ENCODE measurements at places on chromosomes 3 and 15. TPM values are rescaled to one million over a fixed set of nuclear protein-coding genes. Genes with fewer than 3 reads are reported as not detected.

The SPINK8 gene
- total RNA-seq, result not detected

DNA sequence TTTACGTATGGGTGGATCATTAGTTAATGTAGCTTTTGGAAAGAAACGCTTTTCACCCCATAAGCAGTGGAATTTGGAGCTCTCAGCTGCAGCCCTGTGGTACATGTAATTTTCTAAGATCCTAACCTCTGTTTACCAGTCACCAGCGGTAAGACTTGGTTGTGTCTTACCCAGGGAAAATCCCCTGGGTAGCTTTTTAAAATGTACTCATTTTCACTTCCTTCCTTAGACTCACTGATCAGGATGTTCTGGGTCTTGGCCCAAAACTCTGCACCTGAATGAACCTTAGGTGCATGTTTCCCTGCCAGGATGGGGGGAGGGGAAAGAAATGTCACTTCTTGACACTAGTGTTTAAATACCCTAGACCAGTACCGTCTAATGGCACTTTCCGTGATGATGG is 605.2 kb downstream of the MAGI1 start:
- H3K4me1 ChIP-seq, result no peaks in the 10 kb centered on the region
- no peak overlapping the region for H3K27ac ChIP-seq
- H3K27me3 ChIP-seq, result no peaks in the 10 kb centered on the region
- peaks cover 54% of the 10 kb centered on the region for H3K36me3 ChIP-seq
- DNase-seq, result no peak

- DNase-seq, result no peak
- no peaks in the 10 kb centered on the region for H3K27me3 ChIP-seq
- H3K27ac ChIP-seq, result no peak overlapping the region
- H3K4me1 ChIP-seq, result no peaks in the 10 kb centered on the region
Observed at GRCh38 chr3:55718521-55718921, 231.4 kb upstream of the WNT5A start.

- H3K4me1 ChIP-seq, result peaks cover 23% of the 10 kb centered on the region
- no peak overlapping the region for H3K4me3 ChIP-seq
- H3K27ac ChIP-seq, result peak overlapping the region; percentile 40
- peaks cover 6% of the 10 kb centered on the region for H3K36me3 ChIP-seq
- no peaks in the 10 kb centered on the region for H3K27me3 ChIP-seq
- DNase-seq, result no peak
Observed at GRCh38 chr3:52090131-52090932, 34.0 kb upstream of the DUSP7 start.

DNA sequence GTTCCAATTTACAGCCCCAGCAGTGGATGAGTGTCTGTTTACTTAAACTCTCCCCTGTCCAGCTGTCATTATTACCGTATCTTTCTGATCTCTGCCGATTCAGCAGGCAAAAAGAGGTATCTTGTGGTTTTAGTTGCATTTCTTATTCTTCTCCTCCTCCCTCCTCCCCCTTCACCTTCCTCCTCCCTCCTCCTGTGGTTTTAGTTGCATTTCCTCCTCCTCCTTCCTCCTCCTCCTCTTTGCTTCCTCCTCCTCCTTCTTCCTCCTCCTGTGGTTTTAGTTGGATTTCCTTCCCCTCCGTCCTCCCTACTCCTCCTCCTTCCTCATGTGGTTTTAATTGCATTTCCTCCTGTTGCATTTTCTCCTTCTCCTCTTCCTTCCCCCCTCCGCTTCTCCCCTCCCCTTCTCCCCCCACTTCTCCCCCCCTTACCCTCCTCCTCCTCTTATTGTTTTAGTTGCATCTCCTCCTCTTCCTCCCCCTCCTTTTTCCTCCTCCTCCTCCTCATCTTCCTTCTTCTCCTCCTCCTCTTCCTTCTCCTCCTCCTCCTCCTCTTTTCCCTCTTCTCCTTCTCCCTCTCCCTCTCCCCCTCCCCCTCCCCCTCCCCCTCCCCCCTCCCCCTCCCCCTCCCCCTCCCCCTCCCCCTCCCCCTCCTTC is 25.3 kb upstream of the VPS33B start:
- H3K27me3 ChIP-seq, result peaks cover 6% of the 10 kb centered on the region
- no peaks in the 10 kb centered on the region for H3K4me1 ChIP-seq
- no peak overlapping the region for H3K4me3 ChIP-seq
- DNase-seq, result no peak

GRCh38 chr15:75650908-75651809 is 3.4 kb downstream of the SNX33 start:
- peak; percentile 59 for DNase-seq
- peaks cover 5% of the 10 kb centered on the region for H3K27me3 ChIP-seq
- no peak overlapping the region for H3K27ac ChIP-seq
- H3K36me3 ChIP-seq, result peaks cover 18% of the 10 kb centered on the region
- H3K4me1 ChIP-seq, result peaks cover 12% of the 10 kb centered on the region

DNA sequence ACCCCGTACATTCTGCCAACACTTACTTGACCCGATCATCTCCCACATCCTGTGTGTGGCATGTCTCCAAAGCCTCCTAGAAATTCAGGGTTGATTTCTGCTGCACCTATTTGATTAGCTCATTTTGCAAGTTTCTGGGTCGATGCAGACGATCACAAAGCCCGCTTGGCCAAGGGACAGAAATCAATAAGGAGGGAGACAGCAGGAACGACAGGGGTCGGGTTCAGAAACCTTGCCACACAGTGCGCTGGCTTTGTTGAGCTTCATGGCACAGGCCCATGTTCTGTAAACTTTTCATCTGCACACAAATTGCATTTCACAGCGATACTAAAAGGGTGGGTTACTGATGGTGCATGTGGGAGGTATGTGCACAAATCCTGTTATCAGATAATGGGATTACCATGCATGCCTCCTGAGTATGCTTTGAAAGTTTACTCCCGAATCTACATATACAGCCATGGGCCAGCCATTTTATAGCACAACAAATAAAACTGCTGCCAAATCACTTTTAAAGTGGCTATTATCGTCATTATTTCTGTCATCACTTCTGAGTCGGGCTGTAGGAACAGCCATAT is 95.9 kb upstream of the ATP11B start:
- H3K4me1 ChIP-seq, result no peaks in the 10 kb centered on the region
- H3K4me3 ChIP-seq, result no peak overlapping the region
- H3K27ac ChIP-seq, result no peak overlapping the region
- no peak for DNase-seq

- H3K4me3 ChIP-seq, result peak overlapping the region; percentile 35
- H3K4me1 ChIP-seq, result no peaks in the 10 kb centered on the region
- no peak overlapping the region for H3K27ac ChIP-seq
- H3K27me3 ChIP-seq, result no peaks in the 10 kb centered on the region
- no peak for DNase-seq
- no peaks in the 10 kb centered on the region for H3K36me3 ChIP-seq
Observed at GRCh38 chr3:161744366-161744765, 247.8 kb downstream of the OTOL1 start.

GRCh38 chr3:69511361-69511760 is 125.5 kb upstream of the FRMD4B start:
- H3K4me3 ChIP-seq, result no peak overlapping the region
- no peak overlapping the region for H3K27ac ChIP-seq
- H3K27me3 ChIP-seq, result peaks cover 93% of the 10 kb centered on the region
- H3K36me3 ChIP-seq, result no peaks in the 10 kb centered on the region
- H3K4me1 ChIP-seq, result no peaks in the 10 kb centered on the region
- no peak for DNase-seq

DNA sequence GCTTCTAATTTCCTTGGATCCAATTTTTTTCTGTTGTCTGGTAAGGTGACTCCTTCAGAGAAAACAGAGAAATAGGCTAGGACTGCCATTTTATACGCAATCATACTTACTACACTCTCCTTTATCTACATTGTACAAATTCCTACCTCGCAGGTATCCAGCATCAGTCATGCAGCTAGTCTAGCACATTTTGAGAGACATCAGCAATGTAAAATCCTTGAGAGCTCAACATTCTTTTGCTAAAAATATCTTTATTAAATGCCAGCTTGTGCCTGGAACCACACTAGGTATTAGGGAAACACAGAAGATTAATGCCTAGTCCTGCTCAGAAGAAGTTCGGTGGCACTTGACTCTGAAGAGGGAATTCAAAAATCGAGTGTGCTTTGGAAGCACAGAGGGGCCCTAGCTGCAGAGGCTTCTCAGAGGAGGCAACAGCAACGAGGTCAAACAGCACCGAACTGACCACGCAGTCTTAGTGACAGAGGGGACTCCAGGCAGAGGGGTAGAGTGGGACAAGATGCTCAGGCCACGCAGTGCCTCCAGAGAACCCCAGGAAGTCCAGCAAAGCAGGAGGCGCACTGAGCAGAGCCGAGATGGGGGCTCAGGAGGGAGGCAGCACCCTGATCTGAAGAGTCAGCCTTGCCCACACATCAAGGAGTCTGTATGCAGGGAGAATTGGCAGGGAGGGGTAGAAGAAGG is 3.5 kb downstream of the FAM174B start:
- H3K36me3 ChIP-seq, result peaks cover 29% of the 10 kb centered on the region
- DNase-seq, result peak; percentile 54
- no peak overlapping the region for H3K27ac ChIP-seq
- H3K27me3 ChIP-seq, result no peaks in the 10 kb centered on the region
- peak overlapping the region; percentile 79 for H3K4me3 ChIP-seq

GRCh38 chr3:78666470-78666800 is 1101.4 kb downstream of the ROBO1 start:
- peaks cover 3% of the 10 kb centered on the region for H3K36me3 ChIP-seq
- no peaks in the 10 kb centered on the region for H3K27me3 ChIP-seq
- no peak overlapping the region for H3K4me3 ChIP-seq
- H3K4me1 ChIP-seq, result no peaks in the 10 kb centered on the region
- no peak for DNase-seq

DNA sequence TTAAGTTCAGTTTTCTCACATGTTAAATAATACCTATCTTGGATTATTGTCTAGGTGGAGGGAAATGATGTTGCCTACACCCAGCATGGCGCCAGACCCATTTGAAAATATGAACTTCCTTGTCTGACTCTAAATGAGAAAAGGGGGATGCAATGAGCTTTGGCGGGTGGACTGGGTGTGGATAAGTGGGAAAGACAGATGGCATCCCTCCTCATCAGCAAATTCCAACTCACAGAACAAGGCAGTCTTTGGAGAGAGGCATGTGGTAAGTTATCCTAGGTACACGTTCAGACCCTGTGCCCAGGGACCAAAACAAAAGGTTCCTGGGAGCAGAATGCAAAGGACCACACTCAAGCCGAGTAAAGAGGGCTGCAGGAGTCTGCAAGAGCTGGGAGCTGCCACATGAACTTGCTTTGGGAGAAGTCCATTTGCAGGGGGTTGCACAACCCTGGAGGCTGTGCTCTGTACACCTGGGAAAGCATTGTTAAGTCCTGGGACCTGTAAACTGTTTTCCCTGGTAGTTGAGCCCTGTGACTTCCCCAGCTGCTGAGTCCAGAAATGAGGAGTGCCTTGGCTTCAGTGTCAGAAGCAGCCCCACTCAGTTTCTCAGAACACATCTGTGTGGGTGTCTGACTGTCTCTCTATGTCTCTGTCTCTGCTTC is 102.3 kb upstream of the TPM1 start:
- H3K4me1 ChIP-seq, result no peaks in the 10 kb centered on the region
- no peak overlapping the region for H3K4me3 ChIP-seq
- no peak for DNase-seq
- H3K27ac ChIP-seq, result no peak overlapping the region
- no peaks in the 10 kb centered on the region for H3K27me3 ChIP-seq
- no peaks in the 10 kb centered on the region for H3K36me3 ChIP-seq

GRCh38 chr3:57060089-57060821 is at the start of gene SPATA12:
Gene SPATA12, plus strand, starts transcription at chr3:57060664. Its CDS starts 13,031 bp downstream, at chr3:57073695.
- H3K36me3 ChIP-seq, result no peaks in the 10 kb centered on the region
- peak; percentile 95 for DNase-seq
- H3K4me3 ChIP-seq, result no peak within 1 kb of the TSS
- H3K27me3 ChIP-seq, result no peaks in the 10 kb centered on the region

GRCh38 chr15:89205991-89206585 is 15.3 kb downstream of the RLBP1 start:
- no peaks in the 10 kb centered on the region for H3K27me3 ChIP-seq
- no peak overlapping the region for H3K4me3 ChIP-seq
- peaks cover 2% of the 10 kb centered on the region for H3K36me3 ChIP-seq
- no peak for DNase-seq
- H3K27ac ChIP-seq, result no peak overlapping the region

The ATP13A4 gene
- 0.86 TPM for total RNA-seq

The STRIT1 gene
- total RNA-seq, result not detected

- no peaks in the 10 kb centered on the region for H3K27me3 ChIP-seq
- no peak overlapping the region for H3K4me3 ChIP-seq
- no peaks in the 10 kb centered on the region for H3K36me3 ChIP-seq
- H3K27ac ChIP-seq, result no peak overlapping the region
Observed at GRCh38 chr3:185712337-185712736, 112.5 kb downstream of the IGF2BP2 start.

DNA sequence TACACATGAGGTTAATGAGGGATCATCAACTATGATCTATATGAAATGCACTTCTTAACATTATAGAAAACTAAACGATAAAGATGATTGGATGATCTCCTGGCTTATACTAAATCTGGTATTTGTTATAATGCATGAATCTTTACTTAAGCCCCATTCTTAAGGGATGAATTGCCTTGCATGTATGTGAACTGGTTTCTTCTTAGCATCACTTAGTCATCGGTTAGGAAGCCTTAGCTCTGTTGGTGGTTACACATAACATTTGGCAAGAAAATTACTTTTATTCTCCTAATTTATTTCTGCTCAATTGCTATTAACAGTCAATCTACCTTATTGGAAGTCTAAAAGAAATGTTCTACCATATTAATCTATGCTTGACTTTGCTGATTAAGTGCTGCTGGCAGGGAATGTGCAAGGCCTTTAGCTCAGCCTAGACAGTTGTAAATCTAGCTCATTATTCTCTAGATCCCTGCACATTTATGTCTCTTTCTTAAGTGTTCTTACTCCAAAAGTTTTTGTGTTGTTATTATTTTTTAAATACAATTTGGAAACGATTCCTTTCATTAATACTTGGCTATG is 356.0 kb downstream of the ZPLD1 start:
- no peak overlapping the region for H3K27ac ChIP-seq
- H3K36me3 ChIP-seq, result no peaks in the 10 kb centered on the region
- no peak overlapping the region for H3K4me3 ChIP-seq

The EPHA3 gene
- 0.27 TPM for total RNA-seq

GRCh38 chr3:134651347-134652041 is 672 bp upstream of the KY start:
- peaks cover 5% of the 10 kb centered on the region for H3K4me1 ChIP-seq
- peaks cover 100% of the 10 kb centered on the region for H3K27me3 ChIP-seq
- no peaks in the 10 kb centered on the region for H3K36me3 ChIP-seq
- H3K27ac ChIP-seq, result no peak overlapping the region
- DNase-seq, result no peak

The CIB2 gene
- 48.2 TPM for total RNA-seq

- H3K4me3 ChIP-seq, result no peak overlapping the region
- no peaks in the 10 kb centered on the region for H3K27me3 ChIP-seq
- DNase-seq, result no peak
- H3K4me1 ChIP-seq, result no peaks in the 10 kb centered on the region
Observed at GRCh38 chr15:27278761-27279160, 307.8 kb downstream of the GABRG3 start.

GRCh38 chr3:188077160-188077799 is 76.7 kb upstream of the LPP start:
- H3K4me3 ChIP-seq, result no peak overlapping the region
- no peak overlapping the region for H3K27ac ChIP-seq
- H3K4me1 ChIP-seq, result no peaks in the 10 kb centered on the region
- DNase-seq, result no peak

- H3K36me3 ChIP-seq, result no peaks in the 10 kb centered on the region
- DNase-seq, result no peak
- no peaks in the 10 kb centered on the region for H3K4me1 ChIP-seq
- no peak overlapping the region for H3K4me3 ChIP-seq
- H3K27ac ChIP-seq, result no peak overlapping the region
- H3K27me3 ChIP-seq, result no peaks in the 10 kb centered on the region
Observed at GRCh38 chr3:30146978-30147377, 459.4 kb upstream of the TGFBR2 start.

GRCh38 chr3:48429317-48429959 is 448 bp downstream of the PLXNB1 start:
- H3K4me1 ChIP-seq, result peaks cover 14% of the 10 kb centered on the region
- peak overlapping the region; percentile 84 for H3K4me3 ChIP-seq
- peaks cover 30% of the 10 kb centered on the region for H3K36me3 ChIP-seq
